ENCODE measurements at places on chromosomes 12 and 14.

- DNase-seq: no peak
These were observed 107.6 kb upstream of the SFSWAP start for GRCh38 chr12:131603106-131603938.

DNA sequence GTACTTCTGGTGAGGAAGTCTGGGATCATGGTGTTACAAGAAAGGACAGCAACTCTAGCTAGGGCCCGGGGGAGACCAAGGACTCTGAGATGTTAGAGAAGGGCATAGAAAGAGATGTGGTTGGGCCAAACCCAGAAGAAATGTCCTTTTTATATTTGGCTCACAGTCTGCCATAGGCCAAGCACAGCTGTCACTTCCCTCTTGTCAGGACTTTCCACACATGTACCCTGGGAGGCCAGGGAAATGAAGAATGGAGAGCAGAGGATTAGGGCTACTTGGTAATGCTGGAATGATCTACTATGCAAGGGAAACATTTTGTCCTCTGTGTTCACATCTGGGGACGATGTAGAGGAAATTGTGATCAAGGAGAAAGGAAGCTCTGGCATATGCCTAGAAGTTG, 9.2 kb downstream of the MYO1A start:
- DNase-seq: no peak

- DNase-seq: no peak
These were observed 3.6 kb downstream of the DIP2B start for GRCh38 chr12:50508414-50508813.

- no peak for DNase-seq
These were observed 24.3 kb downstream of the BCL2L14 start for GRCh38 chr12:12095021-12095420.

DNA sequence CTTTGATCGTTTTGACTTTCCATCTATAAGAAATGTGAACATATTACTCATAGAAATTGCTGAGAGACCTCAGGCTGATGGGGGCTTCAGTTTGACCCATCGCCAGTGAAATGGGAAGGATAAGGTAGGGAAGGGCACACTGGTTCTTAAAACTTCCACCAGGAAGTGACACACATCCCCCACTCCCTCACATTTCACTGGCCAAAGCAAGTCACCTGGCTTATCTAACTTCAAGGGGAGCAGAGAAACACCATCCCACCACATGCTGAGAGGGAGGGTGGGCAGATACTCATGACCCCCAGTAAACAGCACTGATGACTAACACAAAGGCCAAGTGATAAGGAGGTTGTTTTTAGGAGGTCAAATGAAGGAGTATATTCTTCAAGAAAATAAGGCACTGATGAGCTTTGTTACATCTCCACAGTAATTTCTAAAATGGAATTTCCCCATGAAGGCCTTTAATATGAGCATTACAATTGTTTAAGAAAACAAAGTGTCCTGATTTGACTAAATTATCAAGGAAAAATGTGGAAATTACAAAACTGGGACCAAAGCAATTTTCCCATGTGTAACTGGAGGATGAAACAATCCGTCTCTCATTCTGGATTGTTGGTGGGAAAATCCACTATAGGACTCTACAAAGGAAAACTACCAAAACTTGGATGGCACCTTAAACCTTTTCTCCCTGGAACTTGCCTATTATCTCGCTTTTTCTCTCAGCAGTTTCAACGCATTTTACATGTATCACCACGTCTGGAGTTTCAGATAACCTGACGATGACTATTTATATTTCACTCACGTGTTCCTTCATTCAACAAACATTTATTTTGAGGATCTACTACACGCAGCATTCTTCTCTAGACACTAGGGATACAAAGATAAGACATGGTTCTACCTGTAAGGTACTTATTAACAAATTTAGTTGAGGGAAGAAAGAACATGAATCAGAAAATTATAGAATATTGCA, 91.8 kb upstream of the EEA1 start:
- DNase-seq: no peak

DNA sequence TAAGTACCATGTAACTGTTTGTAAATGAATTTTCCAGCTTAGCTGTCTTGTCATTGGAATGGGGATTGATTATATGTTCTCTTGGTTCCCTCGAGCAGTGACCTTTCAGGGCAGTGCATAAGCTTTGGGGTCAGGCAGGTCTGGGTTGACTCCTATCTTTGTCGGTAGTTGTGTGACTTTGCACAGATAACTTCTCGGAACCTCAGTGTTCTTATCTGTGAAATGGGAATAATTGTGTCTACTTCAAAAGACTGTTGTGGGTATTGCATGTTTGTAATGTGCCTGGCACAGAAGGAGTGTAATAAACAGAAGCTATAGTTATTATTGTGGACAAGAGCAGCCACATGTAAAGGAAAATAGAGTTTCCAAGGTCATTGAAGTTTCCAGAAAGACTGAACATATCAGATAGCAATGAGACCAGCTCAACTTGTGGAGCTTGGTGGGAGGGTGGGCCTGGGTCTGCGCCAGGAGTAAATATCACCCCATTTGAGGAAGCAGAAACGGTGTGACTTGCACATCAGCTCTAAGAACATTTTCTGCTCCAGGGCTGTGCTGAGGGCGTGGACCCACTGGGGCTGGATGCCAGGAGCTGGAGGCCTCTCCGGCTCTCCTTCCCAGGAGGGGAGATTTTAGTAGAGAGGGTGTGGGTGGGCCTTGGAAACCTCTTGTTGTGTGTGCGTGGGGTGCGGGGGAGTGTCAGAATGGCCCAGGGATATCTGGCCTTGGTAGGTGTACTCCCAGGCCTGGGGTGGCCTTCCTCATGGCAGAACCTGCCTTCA, 19.7 kb downstream of the FOS start:
- DNase-seq: no peak
